ENCODE measurements at places on chromosomes 12 and 14.

DNA sequence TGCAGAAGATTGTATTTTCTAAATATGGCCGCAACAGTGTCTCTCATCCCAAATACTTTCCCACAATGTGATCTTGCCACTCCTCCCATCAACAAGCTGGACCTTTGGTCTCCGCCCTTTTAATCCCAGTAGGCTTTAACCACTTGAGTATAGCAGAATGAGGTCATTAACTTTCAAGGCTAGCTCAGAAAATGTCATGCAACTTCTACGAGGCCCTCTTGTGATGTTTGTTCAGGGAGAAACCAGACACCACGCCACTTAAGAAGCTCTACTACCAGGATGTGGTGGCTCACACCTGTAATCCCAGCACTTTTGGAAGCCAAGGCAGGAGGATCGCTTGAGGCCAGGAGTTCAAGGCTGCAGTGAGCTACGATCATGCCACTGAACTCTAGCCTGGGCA is 20.1 kb upstream of the OR6J1 start:
- no peak for DNase-seq

GRCh38 chr14:105294142-105294597 is 6.6 kb downstream of the BRF1 start:
- peak; percentile 70 for DNase-seq

DNA sequence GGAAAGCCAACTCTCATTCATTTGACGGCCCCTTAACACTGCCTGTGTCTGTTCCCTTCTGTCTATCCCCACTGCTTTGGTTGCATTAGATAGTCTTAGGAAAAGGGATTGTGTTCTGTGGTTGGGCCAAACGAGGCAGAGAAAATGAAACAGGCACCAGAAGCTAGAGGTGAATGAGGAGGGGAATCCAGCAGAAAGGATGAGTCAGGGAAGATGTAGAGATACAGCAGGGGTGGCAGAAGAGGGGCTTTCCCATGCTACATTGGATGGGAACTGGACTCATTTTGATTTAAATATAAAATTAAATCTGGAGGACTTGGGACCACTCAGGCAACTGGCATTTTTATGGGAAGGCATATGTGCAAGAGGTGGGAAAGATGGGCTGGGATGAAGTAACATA is 43.3 kb downstream of the OTOGL start:
- no peak for DNase-seq

DNA sequence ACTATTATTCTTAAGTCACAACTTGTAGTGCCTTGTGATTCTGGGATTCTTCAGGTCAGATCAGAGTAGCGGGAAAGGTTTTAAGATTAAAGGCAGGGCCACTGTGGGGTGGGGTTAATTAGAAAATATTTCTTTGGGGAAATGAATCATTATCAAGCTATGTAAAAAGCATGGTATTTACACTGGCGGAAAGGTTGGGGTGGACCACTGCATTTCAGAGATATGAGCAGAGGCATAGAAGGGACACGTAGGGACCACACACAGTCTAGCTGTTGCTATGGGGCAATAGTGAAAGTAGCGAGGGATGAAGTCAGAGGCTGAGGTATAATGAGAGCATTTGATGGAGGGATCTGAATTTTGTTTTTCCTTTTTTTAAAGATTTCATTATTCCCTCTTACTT is 31.7 kb upstream of the KCNH3 start:
- no peak for DNase-seq

GRCh38 chr12:98653866-98654493 is 8.9 kb downstream of the APAF1 start:
- peak; percentile 63 for DNase-seq

- DNase-seq: no peak
These were observed at the start of gene STAC3 for GRCh38 chr12:57250956-57251355. Gene STAC3, minus strand, starts transcription at chr12:57251187. Its CDS starts 1,551 bp downstream, at chr12:57249636.

GRCh38 chr12:7017870-7018349 is 366 bp downstream of the LPCAT3 start:
- no peak for DNase-seq

DNA sequence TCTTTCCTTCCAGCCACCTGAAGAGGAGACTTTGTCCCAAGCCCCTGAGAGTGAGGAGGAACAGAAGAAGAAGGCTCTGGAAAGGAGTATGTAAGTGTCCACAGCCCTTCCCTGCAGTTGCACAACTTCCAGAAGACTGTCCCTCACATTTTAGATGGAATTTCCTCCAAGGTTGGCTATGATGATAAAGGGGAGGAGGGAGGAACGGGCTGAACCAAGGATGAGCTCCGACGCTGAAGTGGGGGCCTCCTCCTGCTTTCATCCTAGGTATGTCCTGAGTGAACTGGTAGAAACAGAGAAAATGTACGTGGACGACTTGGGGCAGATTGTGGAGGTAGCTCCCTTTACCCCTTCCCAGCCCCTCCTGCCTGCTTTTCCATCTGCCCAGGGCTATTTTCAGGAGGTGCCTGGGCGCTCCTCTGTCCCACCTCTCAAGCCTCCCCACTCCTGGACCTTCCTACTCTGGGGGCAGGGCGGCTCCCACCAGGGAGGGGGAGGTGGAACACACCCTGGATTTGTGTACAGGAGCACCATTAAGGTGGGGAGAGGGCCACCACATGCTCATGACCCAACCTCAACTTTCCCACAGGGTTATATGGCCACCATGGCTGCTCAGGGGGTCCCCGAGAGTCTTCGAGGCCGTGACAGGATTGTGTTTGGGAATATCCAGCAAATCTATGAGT is 2.3 kb downstream of the ARHGEF25 start:
- no peak for DNase-seq

GRCh38 chr14:92568621-92569479 is 55.3 kb downstream of the RIN3 start:
- peak; percentile 48 for DNase-seq

GRCh38 chr12:49220972-49221371 is 32.1 kb upstream of the TUBA1A start:
- DNase-seq: no peak

- DNase-seq: no peak
These were observed 42.9 kb downstream of the HRK start for GRCh38 chr12:116838365-116838764.

GRCh38 chr12:66960704-66961690 is 282.1 kb upstream of the GRIP1 start:
- no peak for DNase-seq

DNA sequence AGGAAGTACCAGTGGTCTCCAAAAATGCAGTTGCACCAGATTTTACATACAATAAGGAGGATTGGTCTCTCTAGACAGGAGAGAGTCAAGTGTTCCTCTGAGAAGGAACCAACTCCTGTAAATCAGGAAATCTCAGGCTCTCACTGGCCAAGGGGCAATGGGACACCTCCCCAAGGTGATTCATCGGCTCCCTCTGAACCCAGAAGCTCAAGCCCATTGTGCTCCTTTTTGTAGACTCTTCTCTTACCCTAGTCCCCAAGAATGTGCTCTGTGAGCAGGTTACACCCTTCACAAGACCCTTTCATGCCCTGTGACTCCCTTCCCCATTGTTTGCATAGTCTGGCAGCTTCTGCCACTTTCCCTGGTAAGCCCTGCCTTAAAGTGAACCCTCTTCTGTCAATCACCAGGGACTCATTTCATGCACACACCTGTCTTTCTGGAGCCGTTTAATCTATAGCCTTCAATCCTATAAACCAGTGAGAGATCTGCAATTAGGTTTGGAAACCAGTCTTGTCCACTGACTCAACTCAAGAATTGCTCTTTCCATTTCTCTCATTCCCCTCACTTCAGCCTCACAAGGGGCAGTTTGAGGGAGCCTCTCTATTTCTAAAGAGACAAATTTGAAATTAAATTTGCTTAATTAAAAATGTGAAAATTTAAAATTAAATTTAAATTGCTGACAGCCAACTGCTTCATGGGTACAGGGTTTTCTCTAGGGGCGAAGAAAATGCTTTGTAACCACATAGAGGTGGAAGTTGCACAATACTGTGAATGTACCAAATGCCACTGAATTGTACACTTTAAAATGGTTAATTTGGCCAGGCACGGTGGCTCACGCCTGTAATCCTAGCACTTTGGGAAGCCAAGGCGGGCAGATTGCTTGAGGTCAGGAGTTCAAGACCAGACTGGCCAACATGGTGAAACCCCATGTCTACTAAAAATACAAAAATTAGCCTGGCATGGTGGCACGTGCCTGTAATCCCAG is 38.3 kb upstream of the LTA4H start:
- DNase-seq: no peak

DNA sequence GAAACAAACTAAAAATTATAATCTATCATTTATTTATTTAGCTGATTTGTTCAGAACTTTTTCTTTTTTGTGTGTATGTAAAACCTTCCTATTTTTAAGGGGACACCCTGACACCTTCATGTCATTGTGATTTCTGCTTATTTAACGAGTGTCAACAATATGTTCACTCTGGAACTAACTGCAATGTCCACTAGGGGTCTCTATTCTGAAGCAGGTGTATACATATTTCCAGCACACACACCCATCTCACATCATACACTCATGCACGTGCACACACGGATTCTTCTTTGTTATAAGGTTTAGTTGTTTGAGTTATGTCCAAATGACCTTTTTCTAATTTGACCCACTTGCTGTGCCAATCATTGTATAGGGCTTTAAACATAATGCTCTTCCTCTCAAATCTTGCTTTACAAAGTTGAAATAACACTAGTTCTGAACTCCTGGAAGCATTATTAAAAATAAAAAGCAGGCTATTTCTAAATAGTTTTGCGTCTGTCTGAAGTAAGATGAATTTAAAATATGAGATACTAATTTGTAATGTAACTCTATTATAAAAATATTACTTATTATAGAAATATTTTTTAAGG is 15.5 kb downstream of the E2F7 start:
- DNase-seq: peak; percentile 65

DNA sequence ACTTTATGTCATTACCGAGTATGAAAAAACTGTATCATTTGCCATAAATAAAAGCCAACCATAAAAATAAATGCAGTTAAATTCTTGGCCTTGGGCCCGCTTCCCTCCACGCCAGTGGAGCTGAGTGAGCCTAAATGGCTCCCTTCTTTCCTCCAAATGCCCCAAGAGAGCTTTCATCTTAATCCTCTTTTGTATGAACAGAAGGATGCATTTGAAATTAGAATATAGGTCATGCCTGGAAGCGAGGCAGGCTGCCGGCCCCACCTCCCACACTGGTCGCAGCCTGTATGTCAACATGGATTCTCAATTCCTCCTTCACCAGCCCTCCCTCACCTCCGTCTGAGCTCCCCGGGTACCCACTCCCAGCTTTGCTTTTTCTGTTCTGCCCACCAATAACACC is 245.7 kb downstream of the SLC15A4 start:
- no peak for DNase-seq

DNA sequence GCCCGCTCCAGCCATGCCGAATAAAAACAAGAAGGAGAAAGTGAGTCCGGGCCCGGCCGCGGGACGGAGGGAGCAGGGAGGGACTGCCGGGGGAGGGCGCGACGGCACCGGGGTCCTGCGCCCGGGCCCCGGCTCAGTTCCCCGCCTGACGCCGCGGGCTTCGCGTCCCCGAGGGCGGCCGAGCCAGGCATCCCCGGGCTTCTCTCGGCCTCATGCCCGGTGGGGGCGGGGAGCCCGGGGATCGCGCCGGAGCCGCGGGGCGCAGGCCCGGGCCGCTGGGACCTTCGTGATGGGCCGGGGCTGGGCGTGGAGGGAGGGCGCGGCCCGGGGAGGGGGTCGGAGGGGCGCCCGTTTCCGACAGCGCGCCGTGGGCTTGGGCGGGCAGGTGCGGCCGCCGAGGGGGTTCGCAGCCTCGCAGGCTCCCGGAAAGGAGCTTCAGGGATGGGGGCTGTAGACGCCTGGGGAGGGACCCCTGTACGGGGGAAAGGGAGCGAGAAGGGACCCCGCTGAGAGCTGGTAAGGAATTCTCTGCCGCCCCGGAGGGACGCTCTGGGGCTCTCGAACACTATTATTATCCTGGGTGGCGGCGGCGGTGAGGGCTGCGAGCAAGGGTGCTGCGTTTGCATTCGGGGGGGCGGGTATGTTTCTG is 496 bp downstream of the PPP2R5C start:
- DNase-seq: peak; percentile 25

- DNase-seq: no peak
These were observed 46.7 kb upstream of the PTPRB start for GRCh38 chr12:70683976-70684375.

DNA sequence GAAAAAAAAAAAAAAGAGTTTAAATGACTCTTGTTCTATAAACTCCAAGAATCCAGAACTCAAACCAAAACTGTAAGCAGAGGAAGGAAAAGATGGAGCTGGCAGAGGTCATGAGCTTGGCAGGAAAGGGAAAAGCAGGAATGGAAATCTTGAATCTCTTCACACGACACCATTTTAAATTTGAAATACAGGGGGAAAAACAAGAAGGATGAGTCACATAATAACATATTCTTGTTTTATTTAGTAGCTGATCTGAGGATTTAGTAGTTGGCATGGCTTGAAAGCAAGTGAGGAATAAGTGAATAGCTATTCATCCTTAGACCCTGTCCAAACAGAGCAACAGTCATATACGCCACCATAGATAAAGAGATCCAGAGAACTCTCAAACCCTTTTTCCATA is 35.0 kb downstream of the EPS8 start:
- no peak for DNase-seq

- no peak for DNase-seq
These were observed 215.4 kb upstream of the DIO2 start for GRCh38 chr14:80426683-80427082.

DNA sequence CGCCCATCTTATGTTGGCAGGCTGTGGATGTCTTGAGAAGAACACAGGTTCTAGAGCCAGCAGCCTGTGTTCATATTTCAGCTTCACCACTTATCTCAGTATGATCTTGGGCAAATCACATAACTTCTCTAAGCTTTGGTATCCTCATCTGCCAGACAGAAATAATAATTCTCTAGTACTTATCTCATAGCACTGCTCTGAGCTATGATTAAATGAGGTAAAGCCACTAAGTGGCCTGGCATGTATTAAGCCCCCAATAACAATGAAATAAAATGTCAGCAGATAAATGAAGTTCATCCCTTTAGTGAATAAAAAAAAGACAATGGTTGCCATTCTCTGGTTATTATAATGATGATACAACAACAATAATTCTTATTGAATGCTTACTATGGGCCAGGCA is 104.9 kb upstream of the EEA1 start:
- no peak for DNase-seq

GRCh38 chr12:49060237-49061156 is at the start of gene KMT2D:
Gene KMT2D, minus strand, starts transcription at chr12:49060794. Its CDS starts 5,470 bp downstream, at chr12:49055324.
- peak; percentile 88 for DNase-seq

DNA sequence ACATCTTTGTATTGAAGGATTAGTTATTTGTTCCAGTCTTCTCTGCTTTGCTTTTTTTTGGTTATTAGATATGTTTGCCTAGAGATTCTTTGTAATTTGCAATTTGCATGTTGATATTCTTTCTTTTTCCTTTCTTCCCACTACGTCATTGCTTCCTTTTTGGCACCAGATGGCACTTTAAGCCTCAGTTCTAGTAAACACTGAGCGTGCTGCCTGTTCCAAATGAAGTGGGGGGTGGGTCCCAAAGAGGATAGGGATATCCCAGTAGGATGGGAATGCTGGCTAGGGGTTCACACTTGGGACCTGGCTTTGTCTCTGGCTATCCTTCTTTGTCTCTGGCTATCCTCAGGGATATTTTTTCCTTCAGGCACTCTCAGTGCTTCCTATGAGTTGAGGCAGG is 17.0 kb downstream of the EAPP start:
- no peak for DNase-seq

GRCh38 chr12:26966842-26967241 is 28.6 kb downstream of the FGFR1OP2 start:
- no peak for DNase-seq

- DNase-seq: no peak
These were observed 109.0 kb upstream of the AMIGO2 start for GRCh38 chr12:47188576-47189441.

All from CD4-positive, alpha-beta T cell treated with Interleukin-15 for 4 hours (primary cell).